Thoracic aorta (tissue), 2 donors: ENCODE measurements at places on chromosomes 6 and 20.

DNA sequence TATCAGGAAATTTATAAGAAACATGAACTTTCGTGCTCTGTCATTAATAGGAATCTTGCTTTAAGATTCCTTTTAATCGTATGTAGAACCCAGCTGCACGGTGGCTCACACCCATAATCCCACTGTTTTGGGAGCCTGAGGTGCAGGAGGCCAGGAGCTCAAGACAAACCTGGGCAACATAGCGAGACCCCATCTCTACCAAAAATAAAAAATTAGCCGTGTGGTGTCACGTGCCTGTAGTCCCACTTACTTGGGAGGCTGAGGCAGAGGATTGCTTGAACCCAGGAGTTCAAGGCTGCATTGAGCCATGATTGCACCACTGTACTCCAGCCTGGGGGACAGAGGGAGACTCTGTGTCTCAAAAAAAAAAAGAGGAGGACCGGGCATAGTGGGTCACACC lies 7.4 kb downstream of the PTPRA start:
- DNase-seq = no peak

- DNase-seq = no peak
Observed at GRCh38 chr20:24777746-24778145, 171.3 kb upstream of the CST7 start.

GRCh38 chr20:2301164-2301622 lies 5.4 kb downstream of the TGM3 start:
- DNase-seq = no peak

DNA sequence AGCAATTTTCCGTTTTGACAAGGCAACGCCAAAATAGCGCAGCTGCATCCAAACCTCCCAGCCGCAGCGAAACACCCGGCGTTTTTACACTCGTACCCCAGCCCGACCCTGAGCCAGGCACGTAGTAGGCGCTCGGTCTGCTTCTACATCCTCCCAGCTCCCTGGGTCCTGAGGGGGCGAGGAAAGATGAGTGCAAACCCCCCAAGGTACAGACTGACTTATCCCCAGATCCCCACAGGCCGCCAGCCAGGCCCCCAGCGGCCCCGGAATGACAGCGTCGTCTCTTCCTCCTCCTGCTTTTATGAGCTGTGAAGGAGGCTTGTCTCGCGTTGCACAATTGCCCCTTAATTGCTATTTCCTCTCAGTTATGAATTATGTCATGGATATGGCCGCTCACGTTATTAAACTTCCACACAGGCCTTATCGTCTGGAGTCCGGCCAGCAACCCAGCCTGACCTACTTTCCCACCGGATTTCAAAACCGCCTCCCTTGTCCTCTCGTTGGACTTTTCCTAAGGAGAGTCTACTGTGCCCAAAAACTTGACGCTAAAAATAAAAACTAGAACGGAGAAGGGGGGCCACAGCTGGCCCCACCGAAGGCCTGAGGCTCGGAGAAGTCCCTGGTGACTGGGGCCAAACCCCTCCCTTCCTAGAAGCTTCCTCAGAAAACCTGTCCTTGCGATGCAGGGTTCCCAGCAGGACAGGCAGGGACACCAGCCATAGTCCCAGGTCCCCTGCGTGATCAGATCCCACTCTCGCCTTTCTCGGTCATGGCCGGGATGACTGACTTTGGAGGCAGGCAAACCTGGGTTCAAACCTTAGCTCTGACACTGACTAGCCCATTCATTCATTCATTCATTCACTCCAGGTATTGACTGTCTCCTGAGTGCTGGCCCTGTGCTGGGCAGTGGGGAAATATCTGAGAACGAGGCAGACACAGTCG lies 130.9 kb upstream of the PTPN1 start:
- peak; percentile 80 for DNase-seq

DNA sequence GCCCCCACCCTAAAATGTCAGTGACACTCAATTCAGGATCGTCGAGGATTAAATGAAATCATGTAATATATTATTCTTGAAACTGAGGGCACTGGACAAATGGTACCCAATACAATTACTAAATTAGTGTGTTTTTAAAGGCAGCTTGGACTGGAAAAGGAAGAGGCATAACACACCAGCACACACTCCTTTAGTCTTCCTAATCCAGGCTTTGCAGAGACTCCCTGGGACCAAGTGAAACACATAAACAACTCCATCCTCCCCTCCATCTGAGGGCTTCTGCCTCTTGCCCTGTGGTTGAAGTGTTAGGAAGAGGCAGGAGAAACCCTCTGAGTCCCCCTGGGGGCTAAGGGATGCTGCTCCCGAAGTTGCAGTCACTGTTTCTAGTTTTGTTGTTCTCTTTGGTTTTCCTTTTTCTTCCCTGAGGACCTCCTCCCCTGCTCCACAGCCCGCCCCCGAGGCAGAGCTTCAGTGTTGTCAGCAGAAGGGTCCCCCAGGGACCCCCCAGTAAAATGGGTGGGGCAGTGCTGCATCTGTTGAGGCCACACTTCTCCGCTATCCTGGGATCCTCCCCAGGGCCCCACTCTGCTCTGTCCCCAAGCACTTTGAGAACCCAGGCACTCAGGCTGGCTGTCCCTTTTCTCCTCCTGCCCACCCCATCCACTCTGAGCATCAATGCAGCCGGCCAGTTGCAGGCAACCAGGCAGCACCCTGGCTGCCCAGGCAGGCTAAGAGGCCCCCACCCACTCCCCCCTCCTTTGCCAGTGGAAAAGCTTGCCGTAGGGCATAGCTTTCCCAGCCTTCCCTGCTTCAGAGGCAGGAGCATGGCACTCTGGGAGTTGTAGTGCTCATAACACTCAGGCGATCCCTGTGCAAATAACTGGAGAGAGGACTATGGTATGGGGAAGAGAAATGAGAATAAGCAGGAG lies 5.9 kb downstream of the TMEM63B start:
- DNase-seq = no peak

DNA sequence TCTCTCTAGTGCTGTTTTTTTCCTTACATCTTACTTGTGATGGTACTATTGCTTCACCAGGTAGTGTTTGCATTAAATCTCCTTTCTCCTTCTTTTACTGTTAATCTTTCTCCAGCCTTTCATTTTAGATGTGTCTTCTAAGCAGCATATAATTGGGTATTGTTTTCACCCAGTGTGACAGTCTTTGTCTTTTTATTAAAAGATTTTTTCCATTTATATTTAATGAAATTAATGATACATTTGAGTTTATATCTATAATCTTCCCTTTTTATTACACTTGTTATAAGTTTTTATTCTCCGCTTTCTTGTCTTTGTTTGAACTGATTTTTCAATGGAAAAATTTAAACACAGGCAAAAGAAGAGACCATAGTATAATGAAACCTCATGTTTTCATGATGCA lies 8.7 kb downstream of the COL20A1 start:
- DNase-seq = no peak

DNA sequence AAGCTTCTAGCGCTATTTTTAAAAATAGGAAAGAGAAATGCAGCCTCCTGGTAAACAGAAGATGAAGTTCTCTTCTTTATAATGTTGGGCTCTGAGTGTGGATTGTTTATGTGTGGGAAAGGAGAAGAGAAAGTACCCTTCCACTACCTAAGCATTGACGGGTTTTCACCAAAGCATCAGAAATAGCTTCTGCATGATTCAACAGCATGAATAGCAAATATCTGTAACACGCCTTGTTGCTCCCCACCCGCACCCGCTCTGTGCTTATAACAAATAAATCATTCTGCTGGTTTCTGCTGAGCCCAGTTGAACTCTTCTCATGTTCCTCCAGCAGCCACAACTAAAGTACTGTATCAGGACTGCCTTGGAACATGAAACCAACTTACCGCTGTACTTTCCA lies 20.7 kb downstream of the TXLNB start:
- DNase-seq = no peak

GRCh38 chr6:54232703-54233102 lies 75.5 kb upstream of the TINAG start:
- DNase-seq = no peak

GRCh38 chr6:7409740-7410139 lies 20.1 kb downstream of the RIOK1 start:
- no peak for DNase-seq

GRCh38 chr20:39903806-39904465 lies 785.1 kb downstream of the MAFB start:
- no peak for DNase-seq
